GM10248 (cell line): ENCODE measurements at places on chromosomes 4 and X.

DNA sequence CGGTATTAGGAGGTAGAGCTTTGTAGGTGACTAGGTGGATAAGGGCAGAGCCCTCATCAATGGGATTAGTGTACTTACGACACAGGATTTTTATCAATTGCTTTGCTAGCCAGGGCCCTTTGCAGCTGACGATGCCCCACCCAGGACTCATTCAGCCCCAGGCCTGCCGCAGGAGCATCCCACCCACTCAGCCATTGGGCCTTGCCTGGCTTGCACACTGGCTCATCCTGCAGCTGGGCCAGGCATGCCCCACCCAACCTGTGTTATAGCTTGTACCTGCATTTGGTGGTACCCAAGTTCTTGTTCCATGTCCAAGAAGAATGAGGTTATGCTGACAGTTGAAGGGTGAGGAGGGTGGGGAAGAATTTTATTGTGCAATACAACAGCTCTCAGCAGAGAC is 317.5 kb downstream of the PPARGC1A start:
- DNase-seq: no peak

GRCh38 chr4:169765835-169766234 is 8.1 kb upstream of the HPF1 start:
- no peak for DNase-seq

DNA sequence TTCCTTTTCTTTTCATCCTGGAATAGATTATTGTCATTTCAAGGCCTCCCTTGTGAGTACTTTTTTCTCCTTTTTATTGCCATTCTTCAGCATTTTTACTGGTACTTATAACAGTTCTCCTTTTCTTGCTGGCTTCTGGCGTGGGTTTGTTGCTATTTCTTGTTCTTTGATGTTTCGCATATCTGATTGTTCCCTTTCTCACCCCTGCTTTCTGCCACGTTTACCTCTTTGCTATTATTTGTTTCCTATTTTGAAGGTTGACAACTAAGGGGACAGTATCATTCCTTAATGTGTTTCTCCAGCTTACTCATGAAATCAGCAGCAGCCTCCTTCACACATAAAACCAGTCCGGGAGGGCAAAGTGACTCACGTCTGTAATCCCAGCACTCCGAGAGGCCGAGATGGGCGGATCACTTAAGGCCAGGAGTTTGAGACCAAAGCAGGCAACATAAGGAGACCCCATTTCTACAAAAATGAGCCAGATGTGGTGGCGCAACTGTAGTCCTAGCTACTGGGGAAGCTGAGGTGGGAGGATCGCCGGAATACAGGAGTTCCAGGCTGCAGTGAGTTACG is 72.6 kb downstream of the DMD start:
- DNase-seq: no peak

GRCh38 chr4:82219346-82219745 is 154.4 kb downstream of the HNRNPD start:
- DNase-seq: no peak

- no peak for DNase-seq
Measured at GRCh38 chrX:132622130-132622529, 133.3 kb upstream of the MBNL3 start.

- DNase-seq: no peak
Measured at GRCh38 chr4:24765376-24765988, 29.9 kb upstream of the SOD3 start.

- DNase-seq: no peak
Measured at GRCh38 chrX:68868316-68868715, 39.5 kb downstream of the EFNB1 start.

DNA sequence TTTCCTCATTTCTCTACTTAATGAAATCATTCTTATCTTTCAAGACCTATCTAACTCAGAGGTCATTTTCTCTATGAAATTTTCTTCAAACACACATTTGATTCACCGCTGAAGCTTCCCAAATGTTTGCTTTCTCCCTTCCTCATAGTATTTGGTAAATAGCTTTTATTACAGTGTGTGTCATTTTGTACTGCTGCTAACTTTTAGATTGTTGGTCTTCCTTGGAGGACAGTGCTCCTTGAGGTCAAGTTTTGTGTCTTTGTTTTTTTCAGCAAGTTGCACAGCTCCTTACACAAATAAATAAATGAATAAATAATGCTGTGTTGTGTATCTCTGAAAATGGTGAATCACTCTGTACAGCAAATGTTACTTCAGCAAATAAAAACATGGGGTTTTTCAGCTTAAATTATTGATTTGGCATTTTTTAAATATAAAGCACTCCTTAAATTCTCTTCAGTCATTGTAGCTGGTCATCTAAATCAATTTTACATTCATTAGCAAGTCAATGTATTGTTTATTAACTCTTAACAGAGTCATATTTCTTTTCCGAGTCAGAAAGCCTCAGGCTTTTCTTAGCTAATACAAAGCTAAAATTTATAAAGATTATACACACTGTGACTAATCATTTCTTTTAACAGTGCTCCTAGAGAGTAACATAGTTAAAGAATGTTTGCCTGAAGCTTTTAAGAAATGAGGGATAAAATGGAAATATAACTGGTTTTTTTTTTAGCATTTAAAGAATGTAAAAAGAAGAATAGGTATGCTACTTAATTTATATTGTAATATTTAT is 30.1 kb upstream of the MAD2L1 start:
- DNase-seq: no peak

DNA sequence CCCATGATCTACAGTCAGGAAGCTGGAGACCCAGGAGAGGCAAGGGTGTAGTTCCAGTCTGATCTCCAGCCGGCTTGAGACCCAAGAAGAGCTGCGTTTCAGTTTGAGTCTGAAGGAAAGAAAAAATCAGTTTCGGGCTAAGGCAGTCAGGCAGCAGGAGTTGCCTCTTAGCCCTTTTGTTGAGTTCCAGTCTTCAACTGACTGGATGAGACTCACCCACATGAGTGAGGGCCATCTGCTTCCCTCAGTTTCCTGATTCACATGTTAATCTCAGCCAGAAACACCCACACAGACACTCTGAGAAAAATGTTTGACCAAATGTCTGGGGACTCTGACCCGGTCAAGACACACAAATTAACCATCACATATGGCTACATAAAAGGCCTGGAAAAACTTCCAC is 73.6 kb upstream of the ELOVL6 start:
- DNase-seq: no peak

GRCh38 chr4:15006416-15007024 is 4.2 kb downstream of the CPEB2 start:
- DNase-seq: peak; percentile 8

DNA sequence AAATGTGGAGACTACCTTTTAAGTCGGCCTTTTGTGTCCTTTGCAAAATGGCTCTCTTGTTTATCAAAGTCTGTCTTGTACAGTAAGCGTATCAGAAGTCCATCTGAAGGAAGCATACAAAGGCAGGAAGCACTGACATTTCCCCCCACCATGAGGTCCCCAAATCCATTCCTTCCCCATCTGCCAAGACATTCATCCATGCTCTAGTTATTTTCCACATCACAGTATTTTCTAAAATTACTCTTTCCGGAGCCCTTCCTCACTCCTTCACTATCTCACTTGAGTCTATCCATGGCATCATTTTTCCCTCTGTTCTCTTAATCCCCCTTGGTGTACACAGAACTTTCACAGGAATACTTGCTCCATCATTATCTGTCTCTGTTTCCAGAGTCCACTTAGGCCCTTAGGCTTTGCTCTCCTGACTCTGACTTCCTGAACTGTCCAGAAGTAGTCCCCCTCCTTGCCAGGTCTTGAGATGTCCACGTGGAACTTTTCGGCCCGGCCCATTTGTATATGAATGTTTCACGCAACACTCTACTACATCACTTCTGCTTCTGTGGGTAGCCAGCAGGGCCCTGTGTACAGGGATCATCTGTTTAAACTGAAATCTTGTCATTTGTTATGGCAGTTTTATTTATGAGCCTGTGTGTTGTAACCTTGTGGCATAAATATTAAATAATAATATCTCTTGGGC is 2.1 kb downstream of the SEL1L3 start:
- DNase-seq: peak; percentile 37

DNA sequence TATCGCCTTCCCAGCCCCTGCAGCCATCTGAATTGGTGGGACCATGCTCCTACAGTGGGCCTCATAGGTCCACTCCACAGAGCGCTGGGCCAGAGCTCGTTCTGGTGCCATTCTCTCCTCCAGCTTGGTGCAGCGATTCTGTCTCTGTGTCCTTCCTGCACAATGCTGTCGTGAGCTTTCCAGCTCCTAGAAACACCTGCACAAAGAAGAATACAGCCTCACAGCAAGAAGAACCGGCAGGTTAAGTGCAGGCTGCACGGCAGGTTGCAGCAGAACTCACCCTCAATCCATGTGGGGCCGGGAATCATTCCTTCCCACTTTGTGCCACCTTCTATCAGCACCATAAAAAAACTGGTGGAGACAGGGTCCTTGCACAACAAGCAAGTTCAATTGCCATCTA is 101.2 kb upstream of the ENPP6 start:
- DNase-seq: no peak
